ENCODE measurements at places on chromosomes 13 and 19.

GRCh38 chr19:3372413-3372812 is 6.0 kb downstream of the NFIC start:
- DNase-seq: no peak

- no peak for DNase-seq
Measured at GRCh38 chr13:93372856-93373255, 146.2 kb downstream of the GPC6 start.

DNA sequence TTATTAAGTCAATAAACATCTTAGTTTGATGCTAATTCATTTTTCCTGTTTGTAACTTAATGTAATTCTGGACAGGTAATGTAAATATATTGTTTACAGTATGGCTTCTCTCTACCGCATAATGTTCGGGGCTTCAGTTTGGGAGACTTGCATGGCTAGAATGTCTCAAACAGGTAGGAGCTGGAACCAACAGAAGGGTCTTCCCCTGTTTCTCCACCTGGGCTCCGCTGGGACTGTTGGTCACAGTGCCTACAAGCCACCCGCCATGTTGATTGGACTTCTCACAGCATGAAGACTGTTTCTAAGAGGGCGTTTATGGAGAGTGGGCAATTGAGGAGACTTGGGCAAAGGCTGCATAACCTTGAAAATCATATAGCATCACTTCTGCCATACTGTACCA is 148.6 kb downstream of the UFM1 start:
- DNase-seq: no peak

DNA sequence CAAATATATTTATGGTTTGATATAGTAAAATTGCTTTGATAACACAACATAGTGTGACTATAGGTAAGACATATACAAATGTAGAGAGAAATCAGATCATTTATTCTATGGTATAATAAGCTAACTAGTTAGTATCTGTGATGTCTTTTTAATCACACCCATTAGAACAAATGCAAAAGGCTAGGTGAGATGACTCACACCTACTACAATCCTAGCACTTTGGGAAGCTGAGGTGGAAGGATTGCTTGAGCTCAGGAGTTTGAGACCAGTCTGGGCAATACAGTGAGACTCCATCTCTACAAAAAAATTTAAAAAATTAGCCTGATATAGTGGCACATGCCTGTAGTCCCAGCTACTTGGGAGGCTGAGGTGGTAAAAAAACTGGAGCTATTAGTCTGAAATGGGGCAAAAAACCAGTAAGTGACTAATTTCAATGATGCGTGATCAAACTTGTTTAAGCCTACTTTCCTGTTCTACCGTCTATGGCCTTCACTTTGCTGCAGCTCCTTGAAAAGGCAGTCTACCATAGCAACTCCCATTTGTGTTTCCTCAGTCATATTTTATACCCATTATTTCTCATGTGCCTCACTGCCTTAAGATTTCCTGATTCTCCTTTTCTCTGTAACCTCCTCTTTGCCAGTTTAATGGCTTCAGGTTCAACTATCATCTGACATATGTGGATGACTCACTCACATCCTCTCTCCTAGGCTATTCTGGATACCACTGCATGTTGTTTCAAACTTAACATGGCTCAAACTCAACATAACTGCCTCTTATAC is 12.5 kb downstream of the ALG5 start:
- no peak for DNase-seq

DNA sequence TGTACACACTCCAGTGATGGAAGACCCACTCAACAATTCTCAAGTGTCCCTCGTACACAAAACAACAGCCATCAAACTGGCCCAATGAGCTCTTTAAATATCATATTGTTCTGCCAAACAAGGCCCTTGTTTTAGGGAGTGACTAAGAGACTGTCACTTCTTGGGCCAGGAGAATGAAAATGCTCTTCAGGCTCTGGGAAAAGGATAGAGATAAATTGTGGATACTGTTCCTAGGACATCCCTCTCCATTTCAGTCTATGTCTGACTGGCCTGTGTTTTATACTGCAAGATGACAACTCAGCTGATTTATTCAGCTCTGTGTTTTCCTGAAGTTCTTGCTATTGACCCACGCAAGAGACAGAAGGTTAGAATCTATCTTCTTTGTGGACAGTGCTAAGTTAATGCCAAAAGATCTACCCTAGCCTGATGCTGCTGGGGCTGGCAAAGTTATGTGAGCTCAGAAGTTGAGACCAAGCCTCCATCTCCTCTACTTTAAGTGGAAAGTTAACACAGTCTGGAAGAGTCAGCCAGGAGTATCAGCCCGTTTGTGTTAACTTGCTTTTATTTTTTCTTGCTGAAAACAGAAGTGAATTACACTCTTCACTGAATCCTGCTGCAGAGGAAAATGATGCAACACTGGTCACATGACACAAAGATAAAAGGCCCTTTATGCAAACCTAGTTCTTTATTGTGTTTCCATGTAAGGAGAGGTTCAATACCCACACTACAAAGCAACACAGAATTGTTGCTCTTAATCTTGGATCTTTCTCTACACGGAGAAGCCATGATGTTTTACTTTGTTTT is 14.6 kb downstream of the FRY start:
- DNase-seq: no peak

DNA sequence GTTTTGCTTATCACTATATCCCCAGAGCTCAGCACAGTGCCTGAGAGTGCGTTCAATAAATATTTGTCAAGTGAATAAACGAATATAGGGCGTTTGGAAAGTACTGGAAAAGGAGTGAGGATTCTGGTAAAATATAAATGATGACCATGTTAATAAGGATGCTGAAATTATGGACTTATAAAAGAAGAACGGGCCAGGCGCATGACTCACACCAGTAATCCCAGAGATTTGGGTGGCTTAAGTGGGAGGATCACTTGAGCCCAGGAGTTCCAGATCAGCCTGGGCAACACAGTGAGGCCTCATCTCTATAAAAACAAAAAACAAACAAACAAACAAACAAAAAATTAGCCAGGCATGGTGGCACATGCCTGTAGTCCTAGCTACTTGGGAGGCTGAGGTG is 198.1 kb downstream of the VWA8 start:
- DNase-seq: no peak

DNA sequence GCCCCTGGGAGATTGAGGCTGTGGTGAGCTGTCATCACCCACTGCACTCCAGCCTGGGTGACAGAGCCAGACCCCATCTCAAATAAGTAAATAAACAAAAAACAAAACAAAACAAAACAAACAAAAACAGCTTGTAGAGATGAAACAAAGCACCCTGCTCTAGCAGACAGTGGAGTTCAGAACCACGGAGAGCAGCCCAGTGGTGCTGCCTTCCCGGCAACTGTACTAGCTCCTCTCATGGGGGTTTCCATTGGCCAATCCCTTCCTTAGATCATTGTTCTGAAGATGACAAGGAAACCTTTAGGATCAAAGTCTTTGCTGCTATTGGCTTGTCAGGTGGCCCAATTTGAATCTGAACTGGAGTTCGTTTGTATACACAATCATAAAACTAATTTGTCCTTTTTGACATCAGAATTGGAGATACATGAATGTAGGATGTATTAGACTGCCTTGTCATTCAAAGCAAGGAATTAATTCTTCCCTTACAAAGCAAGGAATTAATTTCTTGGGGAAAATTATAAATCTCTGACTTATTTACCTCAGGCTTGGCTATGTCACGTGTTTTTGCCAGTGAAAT is 19.7 kb upstream of the SYCN start:
- no peak for DNase-seq

DNA sequence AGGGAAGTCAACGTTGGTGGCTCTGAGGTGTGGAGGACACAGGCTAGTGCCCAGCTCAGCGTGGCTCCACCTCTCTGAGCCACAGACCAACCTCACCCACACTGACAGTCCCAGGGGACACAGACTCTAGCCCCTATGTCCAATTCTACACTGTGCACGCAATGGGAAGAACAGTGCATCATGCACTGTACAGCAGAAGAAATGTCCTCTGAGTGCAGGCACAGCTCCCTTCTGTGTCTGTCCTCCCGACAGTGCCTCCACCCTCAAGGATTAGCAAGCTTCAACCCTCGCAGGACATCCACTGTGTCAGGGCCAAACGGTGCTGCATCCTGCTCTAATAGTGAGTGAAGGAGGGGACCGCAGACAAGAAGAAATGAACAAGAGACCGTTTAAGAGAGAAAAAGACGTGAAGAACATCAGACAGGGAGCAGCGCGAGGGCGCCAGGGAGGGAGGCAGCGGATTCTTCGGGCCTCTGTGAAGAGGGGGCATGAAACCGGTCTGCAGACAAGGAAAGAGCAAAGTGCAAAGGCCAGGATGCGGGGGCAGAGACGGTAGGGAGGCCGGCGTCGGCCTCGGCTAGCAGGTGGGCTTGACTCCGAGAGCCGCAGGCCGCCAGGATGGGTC is 681 bp downstream of the ZNF837 start:
- no peak for DNase-seq

DNA sequence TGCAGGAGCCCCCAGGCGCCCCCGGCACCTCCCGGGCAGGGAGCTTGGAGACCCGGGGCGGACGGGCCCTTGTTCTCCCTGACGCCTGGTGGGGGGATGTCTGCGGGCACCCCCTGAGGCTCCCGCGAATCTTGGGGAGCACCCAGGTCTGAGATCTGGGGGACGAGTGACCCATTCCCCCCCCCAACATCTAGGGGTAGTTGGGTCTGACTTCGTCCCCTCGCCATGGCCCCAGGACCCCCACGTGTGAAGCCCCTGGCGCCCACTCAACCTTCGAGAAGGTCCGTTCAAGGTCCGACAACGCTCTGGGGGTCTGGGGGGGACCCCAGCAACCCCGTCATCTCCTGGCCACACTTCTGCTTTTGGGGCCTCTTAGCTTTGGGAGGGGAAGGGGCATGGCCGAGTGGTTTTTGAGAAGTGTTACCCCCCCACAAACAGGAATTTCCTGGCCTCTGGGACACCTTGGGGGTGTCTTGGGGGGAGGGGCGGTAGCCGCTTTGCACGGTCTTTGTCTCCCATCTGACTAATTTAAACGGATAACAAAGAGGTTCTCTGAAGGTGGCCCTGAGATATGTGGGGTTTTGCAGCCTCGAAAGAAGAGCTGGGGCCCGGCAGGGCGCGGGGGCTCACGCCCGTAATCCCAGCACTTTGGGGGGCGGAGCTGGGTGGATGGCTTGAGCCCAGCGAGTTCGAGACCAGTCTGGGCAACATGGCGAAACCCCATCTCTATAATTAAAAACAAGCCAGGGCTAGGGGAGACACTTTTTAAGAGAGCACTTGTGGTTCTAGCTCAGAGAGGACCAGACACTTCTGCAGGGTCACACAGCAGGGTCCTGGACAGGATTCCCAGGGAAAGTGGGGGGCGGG is 608 bp downstream of the CNN2 start:
- DNase-seq: no peak

DNA sequence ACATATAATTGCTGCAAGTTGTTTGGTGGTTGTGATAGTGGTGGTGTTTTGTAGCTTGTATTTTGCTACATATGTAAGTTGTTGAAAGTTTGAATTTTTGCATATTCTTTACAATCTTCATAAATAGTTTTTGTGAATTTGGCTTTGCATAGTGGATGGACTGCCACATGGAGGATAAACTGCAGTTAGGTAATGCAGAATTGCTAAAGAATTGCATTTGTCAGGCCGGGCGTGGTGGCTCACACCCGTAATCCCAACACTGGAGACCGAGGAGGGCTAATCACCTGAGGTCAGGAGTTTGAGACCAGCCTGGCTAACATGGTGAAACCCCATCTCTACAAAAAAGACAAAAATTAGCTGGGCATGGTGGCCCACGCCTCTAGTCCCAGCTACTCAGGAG is 111.9 kb downstream of the ZAR1L start:
- DNase-seq: no peak

GRCh38 chr13:78102121-78102677 is 183.6 kb upstream of the EDNRB start:
- DNase-seq: no peak

DNA sequence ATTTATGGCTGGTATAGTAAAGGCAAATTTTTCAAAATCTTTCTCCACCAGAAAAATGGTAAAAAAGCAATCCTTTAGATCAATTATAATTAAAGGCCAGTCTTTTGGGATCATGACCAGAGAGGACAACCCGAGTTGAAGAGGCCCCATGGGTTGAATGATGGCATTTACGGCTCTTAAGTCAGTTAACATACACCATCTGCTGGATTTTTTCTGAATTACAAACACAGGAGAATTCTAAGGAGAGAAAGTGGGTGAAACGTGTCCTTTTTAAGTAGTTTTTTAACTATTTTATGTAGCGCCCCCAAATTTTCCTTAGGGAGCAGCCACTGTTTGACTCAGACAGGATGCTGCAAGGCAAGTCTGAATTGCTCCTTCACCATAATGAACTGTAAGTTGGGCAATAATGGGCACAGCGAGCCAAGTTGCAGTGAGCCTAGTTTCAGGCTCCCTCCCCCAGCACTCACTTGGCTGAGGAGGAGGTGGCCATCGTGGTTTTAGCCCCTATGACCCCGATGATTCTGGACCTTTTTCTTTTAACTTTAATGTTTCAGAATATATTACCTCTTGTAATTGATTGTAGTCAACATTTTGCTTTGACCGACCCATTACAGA is 13.6 kb upstream of the ZNF611 start:
- no peak for DNase-seq

- no peak for DNase-seq
Measured at GRCh38 chr13:66576381-66576780, 653.8 kb downstream of the PCDH9 start.

DNA sequence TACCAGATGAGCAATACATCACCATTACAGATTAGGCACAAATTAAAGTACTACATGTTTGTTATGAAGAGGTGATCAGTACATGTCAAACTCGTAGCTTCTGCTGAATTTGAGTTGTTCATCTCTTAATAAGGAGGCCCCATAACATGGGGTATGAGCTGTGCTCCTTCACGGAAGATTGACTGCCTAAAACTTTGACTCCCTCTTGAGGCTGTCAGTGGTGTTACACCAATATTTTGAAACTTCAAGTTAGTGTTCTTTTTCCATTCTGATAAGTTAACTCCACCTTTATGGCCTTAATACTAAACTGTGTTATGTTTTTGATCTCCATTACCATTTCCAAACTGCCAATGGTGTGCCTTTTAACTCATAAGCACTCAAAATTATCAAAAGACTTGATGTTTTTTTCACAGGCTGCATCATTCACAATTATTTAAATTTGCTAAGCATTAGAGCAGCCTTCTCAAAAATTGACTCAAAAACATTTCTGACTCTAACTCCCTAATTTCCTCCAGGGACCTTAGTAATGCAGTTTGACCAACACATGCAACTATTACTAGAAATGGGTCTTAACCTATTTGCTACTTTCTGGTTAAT is 1591.5 kb downstream of the PCDH9 start:
- DNase-seq: no peak

GRCh38 chr19:17184371-17184841 is 30.8 kb upstream of the USE1 start:
- no peak for DNase-seq

DNA sequence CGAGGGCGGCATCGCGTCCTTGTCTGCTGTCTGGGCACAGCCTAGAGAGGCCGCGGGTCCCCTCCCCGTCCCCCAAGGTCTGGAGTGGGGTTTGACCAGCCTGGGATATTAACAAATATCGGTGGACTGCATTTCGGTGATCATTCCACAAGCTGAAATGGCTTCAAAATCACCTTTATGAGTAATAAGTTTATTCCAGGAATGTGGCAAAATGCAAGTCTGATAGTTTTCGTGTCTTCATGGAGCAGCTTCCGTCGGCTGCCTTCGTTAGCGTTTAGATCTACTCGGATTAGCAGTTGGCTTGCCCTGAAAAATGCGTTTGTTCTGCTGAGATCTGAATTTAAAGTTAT is 1.1 kb upstream of the GJA3 start:
- no peak for DNase-seq

- DNase-seq: no peak
Measured at GRCh38 chr13:112960706-112961105, 8.3 kb upstream of the MCF2L start.

- DNase-seq: no peak
Measured at GRCh38 chr13:74438901-74439300, 304.7 kb upstream of the KLF12 start.

- DNase-seq: no peak
Measured at GRCh38 chr13:19604306-19604705, 29.2 kb upstream of the MPHOSPH8 start.
